ENCODE measurements at places on chromosomes 12 and 14.

GRCh38 chr12:124655698-124656516 lies 88.5 kb upstream of the NCOR2 start:
- DNase-seq, result peak; percentile 76

DNA sequence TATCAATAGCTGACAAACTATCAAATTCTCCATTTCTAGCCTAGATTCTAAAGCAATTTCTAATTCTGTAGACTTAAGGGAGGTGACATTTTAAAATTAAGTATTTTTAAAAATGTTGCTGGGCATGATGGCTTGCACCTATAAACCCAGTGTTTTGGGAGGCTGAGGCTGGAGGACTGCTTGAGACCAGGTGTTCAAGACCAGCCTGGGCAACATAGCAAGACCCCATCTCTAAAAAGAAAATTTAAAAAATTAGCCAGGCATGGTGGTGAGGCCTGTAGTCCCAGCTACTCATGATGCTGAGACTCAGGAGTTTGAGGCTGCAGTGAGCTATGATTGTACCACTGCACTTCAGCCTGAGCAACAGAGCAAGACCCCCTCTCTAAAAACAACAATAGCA lies 15.1 kb downstream of the MGST1 start:
- DNase-seq, result no peak

GRCh38 chr12:9866860-9867269 lies 2.3 kb downstream of the CLEC2B start:
- no peak for DNase-seq

GRCh38 chr12:19757317-19757877 lies 318.1 kb downstream of the AEBP2 start:
- no peak for DNase-seq

DNA sequence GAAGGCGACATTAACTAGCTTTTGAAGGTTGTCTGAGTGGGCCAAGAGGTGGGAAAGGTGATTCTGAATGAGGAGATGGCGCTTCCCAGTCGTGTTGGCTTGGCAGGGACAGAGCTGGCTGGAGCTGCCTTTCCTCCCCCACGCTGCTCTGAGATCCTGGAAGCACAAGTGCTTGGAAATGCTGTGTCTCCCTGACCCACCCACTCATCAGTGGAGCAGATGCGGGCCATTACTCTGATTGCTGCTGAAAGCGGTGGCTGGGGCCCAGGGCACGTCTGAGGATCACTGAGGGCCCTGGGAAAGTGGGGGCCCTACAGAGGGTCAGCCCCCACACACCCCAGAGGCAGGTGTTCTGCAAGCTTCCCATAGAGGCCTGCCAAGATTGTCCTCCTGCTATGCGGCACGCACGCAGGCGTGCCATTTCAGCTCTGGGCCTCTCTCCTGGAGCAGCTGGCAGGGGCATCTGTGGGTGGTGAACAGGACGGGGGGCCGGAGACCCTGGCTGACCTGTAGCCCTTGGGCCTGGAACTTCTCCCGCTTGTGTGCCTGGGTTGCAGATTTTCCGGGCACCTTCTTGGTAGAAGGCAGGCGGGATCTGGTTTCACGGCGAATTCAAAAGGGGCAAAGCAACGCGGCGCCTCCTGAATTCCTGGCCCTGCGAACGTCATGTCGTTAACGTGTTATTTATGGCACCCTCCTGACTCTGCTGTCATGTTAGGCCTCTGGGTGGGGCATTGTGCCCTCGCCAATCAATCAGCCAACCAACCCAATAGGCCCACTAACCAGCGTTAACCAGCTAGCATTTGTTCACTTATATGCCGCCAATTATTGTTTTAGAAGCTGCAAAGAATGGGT lies 133.8 kb upstream of the TBX3 start:
- no peak for DNase-seq

DNA sequence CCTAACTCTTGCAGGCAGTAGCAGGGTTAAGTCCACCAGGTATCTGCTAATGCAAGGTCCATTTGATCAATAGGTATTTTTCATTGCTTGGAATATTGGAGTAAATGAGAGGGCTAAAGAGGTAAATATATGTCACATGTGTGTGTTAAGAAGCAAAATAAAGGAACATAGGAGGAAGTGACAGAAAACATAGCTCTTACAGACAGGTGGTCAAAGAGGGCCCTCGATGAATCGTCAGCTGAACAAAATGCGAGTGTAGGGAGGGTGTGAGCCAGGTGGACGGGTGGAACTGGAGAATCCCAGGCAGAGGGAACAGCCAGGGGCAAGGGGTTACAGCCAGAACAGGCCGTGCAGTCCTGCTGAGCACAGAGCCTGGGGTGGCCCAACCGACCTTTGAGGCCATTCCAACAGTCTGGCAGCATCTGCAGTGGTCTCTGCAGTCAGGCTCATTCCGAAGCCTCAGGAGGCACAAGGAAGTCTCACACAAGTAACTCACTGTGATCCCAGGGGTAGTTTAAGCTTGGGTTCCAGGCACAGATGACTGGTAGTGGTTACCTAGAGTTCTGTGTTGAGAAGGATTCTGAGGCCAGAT lies 43.2 kb downstream of the CCDC88C start:
- DNase-seq, result no peak

GRCh38 chr12:14953752-14954151 lies 7.6 kb downstream of the ARHGDIB start:
- DNase-seq, result no peak

GRCh38 chr14:102507857-102508312 lies 1.7 kb downstream of the ANKRD9 start:
- no peak for DNase-seq

- DNase-seq, result peak; percentile 8
Measured at GRCh38 chr12:12563290-12563928, 746 bp upstream of the DUSP16 start.

GRCh38 chr12:121423682-121424623 lies 24.0 kb downstream of the RNF34 start:
- no peak for DNase-seq
